Tongue (tissue), 3 donors: ENCODE measurements at places on chromosomes 7 and 10. TPM values are rescaled to one million over a fixed set of nuclear protein-coding genes. Genes with fewer than 3 reads are reported as not detected.

The RAPGEF5 gene
- total RNA-seq, result 83.7 TPM

The SH2B2 gene
- 15.9 TPM for total RNA-seq

- peak; percentile 76 for DNase-seq
These were observed 729.9 kb downstream of the ZWINT start for GRCh38 chr10:55631071-55631654.

The ITGA8 gene
- total RNA-seq, result 18.8 TPM

- no peak for DNase-seq
These were observed 265.7 kb downstream of the SEMA3D start for GRCh38 chr7:84921154-84921553.

- no peak for DNase-seq
These were observed 14.0 kb upstream of the SEM1 start for GRCh38 chr7:96723622-96724021.

The GHITM gene
- 204 TPM for total RNA-seq

DNA sequence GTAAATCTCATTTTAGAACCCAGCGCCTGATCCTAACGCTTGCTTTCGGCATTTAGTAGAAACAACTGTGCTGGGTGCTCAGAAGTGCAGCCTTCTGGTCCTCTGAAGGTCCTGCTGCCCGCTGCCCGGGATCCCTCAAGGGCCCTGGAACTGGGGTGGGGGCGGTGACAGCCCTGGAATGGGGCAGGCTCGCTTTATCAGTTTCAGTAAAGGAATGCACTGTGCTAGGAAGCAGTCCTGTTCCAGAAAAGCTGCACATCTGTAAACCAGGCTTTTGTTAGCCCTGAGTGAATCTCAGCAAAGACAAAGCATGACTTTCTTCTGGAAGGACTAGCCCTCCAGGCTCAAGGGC, 254.6 kb downstream of the TNS3 start:
- no peak for DNase-seq

DNA sequence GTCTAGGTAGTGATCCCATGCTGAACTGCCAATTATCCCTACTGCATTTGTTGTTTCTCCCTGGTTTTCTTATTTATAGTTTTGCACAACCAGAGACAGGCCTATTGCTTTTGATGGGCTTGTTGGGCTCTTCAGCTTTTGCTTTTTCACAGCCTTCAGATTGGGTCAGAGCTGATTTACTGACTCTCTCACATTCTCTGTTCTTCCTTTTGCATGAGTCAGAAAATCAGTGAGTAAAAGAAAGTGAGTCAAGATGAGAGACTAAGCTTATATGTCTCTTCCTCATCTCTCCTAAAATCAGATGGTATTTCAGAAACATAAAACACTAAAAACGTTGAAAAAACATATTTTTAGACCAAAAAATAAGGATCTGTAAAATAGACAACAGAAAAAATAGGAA, 1135.4 kb downstream of the XPNPEP1 start:
- no peak for DNase-seq

DNA sequence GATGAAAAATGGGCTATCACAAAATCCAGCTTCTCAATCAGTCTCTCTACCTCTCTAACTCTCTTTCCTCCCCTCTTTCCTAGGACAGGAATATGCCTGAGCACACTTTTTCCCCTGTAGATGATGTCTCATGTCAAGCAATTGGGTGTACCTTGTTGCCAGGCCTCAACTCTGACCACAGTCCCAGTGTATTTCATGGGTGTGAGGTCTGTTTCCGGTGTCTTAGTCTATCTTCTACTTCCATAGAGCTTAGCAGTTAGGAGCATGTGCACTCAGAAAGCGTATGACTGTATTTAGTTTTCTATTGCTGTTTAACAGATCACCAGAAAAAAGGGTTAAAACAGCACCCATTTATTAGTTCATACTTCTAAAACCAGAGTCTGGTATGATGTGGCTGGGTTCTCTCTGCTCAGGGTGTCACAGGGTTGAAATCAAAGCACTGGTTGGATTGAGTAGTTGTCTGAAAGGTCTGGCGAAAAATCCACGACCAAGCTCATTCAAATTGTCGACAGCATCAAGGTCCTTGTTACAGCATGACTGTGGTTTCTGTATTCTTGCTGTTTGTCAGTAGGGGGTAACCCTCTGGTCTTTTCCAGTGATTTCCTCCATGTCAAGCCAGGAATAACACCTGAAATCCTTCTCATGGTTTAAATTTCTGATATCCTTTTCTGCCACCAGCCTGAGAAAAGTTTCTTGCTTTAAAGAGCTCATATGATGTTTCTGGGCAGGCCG, 130.0 kb downstream of the THSD7A start:
- no peak for DNase-seq

The TRIM24 gene
- 19.0 TPM for total RNA-seq

DNA sequence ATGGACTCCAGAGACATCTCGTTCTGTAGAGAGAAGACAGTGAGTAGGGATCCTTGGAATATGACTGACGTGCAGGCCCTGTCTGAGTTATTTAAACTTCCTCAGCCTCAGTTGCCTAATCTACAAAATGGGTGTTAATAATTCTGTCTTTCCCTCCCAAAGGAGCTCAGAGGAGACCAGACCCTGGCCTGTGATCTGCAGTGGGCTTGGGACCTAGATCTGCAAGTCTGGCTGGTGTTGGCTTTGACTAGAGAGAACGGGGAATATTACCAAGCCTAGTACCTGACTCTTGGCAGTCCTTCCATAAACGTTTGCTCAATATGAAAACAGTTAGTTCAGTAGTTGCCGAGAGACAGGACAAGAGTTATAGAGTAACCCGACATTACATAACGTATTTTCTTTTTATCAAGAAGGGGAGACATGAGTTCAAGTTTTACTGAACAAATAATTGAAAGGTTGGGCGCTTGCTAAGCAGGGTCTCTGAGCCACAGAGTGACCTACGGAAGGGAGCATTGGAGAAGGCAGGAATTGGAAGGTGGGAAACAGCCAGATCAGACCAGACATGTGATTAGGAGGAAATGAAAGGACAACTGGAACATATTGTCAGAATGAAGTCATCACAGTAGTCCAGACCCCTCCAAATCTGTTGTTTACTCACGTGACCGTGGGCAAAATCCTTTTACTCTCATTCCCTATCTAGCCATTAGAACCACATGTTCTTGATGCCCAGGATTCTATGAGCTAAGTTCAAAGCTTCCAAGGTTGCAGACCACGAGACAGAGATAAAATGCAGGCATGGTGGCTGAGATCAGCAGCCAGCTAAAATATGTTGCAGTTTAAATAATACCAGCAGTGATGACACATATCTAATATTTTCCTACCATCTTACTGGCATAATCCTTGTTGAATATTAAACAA, 10.9 kb upstream of the CYP3A4 start:
- no peak for DNase-seq

GRCh38 chr10:129792141-129792540, 171.9 kb downstream of the EBF3 start:
- peak; percentile 83 for DNase-seq

The ZKSCAN5 gene
- total RNA-seq, result 11.9 TPM

DNA sequence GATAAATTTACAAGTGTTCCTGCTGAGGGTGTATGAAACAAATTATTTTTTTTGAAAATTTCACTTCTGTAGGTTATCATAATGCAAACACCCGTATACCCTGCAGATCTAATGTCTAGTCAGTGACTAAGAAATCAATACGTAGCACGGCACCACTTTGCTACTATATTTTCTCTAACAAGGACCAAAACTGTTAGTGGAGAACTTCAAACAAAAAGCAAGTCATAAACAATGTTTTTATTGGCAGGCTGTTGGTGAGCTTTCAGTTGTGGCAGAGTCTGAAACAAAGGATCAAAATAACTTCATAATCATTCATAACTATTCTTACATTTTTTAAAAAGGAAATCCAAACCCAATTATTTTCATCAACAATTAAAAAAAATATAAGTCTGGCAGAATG, 11.8 kb downstream of the SEM1 start:
- no peak for DNase-seq

GRCh38 chr7:1531263-1531978, 919 bp downstream of the MAFK start:
- DNase-seq, result peak; percentile 23

DNA sequence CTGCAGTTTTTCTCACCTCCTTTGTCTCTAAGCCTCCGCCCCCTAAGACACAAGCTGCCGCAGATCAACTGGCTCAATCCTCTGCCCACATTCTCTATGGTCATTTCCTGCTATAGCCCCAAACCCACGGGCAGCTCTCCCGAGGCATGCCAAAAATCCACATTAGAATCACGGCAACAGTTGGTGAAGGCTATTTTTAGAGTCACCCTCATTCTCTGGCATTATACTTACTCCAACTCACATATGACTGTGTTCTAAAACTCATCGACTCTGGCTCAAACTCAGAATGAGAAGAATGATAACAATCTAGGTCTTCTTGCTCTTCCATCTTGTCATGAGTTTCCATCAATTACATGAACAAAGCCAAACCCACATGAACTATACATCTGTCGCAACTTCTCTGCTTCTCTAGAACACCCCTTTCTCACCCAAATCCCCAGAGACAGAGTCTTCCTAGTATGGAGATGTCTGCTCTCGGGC, 10.9 kb upstream of the KIAA1549 start:
- peak; percentile 26 for DNase-seq

DNA sequence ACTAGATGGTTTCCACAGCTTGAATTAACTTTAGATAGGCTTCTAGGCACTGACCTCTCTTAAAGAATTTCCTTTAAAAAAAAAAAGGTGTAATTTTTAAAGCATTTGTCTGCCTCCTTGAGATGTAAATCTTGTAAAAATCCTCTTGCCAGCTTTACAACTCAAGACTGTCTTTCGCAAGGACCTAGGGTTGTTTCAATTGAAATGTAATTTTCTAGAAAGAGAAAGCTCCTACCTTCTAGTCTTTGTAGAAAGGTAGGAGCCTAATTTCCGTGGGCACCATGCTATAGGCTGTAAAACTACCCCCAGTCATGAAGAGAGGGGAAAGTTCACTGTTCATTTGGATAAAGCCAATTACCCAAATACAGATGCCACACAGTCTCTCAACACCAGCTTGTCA, 228.8 kb upstream of the TMEM229A start:
- no peak for DNase-seq

DNA sequence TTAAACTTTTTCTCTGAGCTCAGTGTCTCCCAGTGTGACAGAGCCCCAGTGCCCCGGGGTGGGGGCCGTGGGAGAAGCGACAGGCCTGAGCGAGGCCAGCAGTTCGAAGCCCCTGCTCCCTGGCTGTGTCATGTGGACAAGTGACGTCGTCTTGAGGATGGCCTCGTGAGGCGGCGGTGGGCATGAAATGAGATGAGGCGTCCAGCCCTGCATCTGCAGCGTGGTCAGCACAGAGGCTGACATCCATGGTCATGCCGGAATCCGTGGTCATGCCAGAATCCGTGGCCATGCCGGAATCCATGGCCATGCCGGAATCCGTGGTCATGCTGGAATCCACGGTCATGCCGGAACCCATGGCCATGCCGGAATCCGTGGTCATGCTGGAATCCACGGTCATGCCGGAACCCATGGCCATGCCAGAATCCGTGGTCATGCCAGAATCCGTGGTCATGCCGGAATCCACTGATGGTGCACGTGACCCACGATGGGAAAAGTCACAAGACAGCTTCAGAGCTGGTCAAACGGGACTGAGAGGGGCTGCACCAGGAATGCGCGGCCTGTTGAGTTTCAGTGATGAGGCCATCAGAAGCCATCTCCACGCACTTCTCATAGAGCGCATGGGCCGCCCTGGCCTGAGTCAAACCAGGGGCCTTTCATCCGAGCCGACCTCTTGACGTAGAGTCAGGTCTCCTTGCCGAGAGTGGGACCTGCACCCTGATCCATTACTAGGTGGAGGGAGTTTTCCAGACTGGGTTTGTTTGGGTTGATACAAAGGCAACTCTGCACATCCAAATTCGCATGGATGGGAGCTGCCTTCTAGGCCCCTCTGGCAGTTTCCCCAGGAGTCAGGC, 342.5 kb downstream of the PTPRN2 start:
- DNase-seq, result no peak

DNA sequence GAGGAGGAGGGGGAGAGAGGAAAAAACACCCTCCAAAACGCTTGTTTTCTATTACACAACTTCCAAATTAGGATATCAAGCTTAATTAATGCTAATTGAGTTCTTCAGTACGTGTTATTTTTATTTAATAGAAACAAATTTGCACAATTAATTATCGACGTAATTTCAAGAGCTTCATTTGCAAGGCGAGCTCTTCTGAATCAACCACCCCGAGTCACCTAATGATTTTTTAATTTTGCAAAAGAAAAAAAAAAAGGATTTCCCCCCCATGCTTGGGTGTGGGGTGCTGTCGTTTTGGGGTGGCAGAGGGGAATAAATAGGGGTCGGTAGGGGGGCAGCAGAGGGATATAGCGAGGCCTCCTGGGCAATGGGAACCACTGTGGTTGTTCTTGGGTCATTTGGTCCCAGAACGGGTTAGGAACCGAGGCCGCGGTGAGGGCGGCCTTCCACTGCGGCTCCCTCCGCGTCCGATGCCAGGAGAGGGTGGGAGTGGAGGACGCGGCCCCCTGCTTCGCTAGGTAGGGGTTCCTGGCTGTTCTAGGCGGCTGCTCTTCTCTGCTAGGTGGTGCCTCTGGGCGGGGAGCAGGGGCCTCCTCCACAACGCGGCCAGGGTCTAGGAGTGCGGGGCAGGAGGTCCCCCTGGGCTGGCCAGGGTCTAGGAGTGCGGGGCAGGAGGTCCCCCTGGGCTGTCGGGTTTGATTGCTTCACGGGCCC, 7.3 kb downstream of the UNCX start:
- DNase-seq, result no peak

The SMO gene
- total RNA-seq, result 37.1 TPM

GRCh38 chr10:1465418-1465911, 271.9 kb downstream of the ADARB2 start:
- DNase-seq, result peak; percentile 22

The PODXL gene
- 43.7 TPM for total RNA-seq

DNA sequence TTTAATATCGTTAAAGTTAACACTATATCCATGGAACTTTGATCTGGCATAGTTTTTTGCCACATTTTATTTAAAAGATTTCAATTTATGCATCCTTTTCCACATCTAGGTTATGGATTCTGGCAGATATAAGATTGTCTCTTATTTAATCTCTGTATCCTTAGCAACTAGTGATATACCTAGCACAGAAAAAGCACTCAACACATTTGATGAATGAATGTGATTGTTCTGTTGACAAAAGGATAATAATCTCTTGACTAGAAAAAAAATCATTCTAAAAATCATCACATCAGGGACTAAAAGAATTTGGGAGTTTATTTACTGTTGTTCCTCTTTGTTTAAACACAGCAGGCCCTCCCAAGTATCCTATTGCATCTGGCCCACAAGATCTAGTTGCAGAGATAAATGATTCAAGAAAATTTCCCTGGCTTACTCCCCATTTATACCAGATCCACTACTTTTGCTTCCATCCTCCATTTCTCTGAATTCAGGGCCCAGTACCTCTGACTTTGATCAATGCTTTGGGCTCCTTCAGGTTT, 84.0 kb upstream of the C1GALT1 start:
- no peak for DNase-seq

- no peak for DNase-seq
These were observed 692 bp downstream of the IGFBP1 start for GRCh38 chr7:45888993-45889366.
